ENCODE measurements at places on chromosomes 16 and 17.

GRCh38 chr16:89936034-89936433 lies 12.5 kb upstream of the DEF8 start:
- DNase-seq: no peak

GRCh38 chr17:41147531-41148204 lies 2.0 kb downstream of the KRTAP4-5 start:
- DNase-seq: no peak

- no peak for DNase-seq
These were observed 4.8 kb downstream of the TBC1D16 start for GRCh38 chr17:80030730-80031410.

GRCh38 chr16:23279721-23280153 lies 22.4 kb upstream of the SCNN1B start:
- no peak for DNase-seq

GRCh38 chr16:14324581-14324980 lies 253.5 kb downstream of the MRTFB start:
- no peak for DNase-seq

GRCh38 chr16:68779891-68780290 lies 42.8 kb downstream of the CDH1 start:
- no peak for DNase-seq

DNA sequence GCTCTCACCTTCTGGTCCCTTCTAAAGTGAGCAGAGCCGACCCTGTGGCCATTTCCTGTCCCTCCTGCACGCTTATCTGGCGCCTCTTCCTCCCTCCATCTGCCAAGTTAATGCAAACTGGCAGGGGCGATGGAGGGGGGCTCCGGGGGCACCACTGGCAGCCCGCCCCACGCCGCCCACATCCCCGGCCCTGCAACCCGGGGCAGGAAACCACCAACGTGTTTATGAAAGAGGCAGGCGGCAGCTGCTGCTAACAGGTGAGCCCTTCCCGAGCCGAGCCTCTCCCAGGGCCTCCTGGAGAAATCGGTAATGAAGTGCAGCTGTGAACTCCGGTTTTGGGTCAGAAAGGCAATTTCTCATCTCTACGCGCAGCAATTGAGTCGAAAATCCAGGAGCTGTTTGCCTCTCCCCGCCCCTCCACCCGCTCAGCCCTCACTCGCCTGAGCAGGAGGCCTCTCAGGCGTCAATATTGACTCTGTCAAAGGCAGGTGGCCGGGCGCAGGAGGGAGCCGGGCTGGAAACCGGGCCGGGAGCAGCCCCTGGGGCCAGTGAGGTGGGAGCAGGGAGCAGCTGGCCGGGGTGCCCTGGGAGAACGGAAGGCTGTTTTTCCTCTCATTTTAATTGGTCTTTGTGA lies 164.4 kb upstream of the GSE1 start:
- DNase-seq: no peak

DNA sequence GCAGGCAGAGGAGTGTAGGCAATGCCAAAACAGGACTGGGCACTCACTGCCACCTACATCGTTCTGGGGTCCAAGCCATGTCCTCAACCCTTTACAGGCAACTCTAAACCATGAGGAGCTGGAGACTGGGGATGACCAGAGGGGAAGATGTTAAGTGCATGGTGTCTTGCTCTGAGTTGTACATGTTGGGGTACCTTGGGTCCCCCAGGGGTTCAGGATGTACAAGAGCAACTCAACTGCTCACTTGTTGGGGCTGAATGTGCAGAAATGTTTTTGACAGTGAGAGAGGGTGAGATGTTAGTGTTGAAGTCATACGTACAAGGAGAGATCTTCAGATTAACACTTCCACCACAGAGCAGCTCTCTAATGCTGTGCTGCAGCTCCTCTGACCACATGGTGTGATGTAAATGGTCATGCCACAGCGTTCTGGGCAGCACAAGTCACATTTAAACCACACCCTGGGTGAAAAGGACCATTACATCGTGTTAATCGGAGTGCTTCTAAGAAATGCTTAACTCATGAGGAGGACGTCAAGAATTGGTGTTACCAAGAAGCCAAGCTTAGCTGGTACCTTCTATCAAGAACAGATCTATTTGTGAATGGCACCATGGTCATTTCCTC lies 2.4 kb downstream of the CCL18 start:
- DNase-seq: no peak

DNA sequence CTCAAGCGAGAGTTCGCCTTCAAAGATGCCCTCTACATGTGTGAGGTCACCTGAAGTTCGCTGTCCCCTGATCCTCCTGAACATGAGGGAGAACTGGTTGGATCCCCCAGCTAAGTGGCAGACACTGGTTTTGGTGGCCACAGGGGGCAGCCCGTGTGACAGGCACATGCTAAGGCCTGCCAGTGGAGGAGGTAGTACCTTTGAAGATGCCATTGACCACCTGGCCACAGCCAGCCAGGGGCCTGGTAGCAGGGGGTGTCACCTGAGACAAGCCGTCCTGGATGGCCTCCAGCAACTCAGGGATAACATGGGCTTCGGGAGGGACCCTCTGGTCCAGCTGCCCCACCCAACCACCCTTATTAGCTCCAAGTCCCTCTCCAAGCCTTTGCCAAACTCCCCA lies 7.3 kb upstream of the ALDH3A1 start:
- DNase-seq: no peak

- DNase-seq: no peak
These were observed 19.2 kb downstream of the RBFOX1 start for GRCh38 chr16:7351610-7352510.

- no peak for DNase-seq
These were observed 26.3 kb upstream of the ZFP90 start for GRCh38 chr16:68512742-68513141.

Data from Right ventricle myocardium inferior (tissue), 1 donor.